Neural crest cell (in vitro differentiated cells): ENCODE measurements at places on chromosomes 2 and 18.

GRCh38 chr18:51151568-51152511 is 45.6 kb downstream of the MEX3C start:
- no peak for DNase-seq

DNA sequence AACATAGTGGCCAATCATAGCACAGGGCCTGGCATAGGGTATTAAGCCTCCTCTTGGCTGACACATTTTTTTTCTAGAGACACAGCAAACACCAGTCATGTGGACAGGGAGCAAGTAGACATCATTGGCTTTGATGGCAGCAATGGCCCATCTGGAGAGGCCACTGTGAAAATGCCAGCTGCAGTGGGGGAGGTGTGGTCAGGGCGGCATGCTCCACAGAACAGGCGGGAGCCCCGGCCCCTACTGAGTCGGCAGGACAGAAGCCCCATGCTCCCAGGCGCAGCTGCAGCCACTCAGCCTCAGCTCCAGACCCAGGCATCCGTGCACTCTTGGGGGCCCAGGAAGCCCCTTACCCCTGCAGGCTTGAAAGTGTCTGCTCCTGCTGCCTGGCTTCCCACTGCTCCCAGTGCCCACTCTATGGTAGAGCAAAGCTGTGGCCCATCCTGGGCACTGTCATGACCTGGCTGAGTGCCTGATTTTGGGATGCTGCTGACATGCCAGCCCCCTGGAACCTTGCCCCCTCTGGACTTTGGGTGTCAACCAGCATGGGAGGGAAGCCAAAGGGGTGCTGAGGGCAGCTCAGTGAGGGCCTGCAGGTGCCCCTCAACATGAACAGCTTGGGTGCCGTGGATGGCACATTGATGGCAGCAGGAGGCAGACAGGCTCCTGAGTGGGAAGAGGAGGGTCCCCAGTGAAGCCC is 23.3 kb upstream of the UBE2F start:
- DNase-seq: no peak

GRCh38 chr2:149061133-149061745 is 22.7 kb downstream of the LYPD6B start:
- no peak for DNase-seq

DNA sequence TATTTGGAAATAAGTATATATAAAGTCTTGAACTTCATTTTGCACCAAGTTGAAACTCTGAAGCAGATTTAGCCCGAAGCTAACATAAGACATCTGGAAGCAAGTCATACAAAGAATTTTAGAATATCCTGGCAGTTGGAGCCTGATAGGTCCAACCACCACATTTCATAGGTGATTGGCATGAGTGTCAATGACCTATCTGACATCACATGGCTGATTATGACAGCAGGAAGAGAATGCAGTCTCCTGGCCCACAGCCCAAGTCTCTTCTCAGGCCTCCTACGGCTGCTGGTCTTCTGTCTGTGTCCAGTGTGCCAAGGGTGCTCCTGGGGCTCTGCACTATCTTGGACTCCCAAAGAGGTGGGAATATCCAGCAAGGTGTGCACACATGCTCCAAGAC is 325.7 kb upstream of the ACVR2A start:
- no peak for DNase-seq

DNA sequence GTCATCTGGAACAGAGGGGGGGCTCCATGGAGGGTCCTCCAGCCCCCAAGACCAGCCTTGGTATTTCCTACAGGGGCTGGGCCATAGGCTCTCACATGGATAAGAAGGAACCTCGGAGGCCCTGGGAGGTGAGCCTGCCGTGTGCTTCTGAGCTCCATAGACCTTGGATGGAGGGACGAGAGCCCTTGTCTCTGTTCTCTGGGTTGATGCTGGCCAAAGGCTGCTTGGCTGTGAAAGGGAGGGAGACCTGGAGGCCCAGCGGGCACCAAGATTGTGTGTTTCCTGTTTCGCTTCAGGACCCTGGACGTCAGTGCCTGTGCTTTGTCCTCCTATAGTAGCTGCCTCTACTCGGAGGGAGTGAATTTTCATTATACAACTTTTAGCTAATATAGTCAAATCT is 20.8 kb downstream of the CABLES1 start:
- DNase-seq: no peak

- DNase-seq: peak; percentile 5
These were observed 1775.1 kb upstream of the PIK3C3 start for GRCh38 chr18:40179729-40180461.

DNA sequence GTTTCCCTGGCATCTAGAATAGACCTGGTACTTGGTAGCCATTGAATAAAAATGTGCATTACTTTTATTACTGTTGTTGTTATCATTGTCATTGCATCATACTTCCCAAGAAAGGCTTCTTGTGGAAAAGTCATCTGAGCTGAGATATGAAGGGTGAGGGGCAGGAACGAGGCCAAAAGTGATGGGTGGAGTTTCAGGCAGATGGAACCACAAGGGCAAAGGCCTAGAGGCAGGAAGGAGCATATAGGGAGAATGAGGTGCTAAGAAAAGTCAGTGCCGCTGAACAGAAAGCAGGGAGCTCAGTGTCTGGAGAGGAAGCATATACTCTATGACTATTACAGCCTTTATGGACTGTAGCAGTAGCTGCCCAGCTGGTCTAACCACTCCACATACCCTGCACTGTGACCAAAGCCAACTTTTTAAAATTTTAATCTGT is 219.3 kb downstream of the SPP2 start:
- no peak for DNase-seq

DNA sequence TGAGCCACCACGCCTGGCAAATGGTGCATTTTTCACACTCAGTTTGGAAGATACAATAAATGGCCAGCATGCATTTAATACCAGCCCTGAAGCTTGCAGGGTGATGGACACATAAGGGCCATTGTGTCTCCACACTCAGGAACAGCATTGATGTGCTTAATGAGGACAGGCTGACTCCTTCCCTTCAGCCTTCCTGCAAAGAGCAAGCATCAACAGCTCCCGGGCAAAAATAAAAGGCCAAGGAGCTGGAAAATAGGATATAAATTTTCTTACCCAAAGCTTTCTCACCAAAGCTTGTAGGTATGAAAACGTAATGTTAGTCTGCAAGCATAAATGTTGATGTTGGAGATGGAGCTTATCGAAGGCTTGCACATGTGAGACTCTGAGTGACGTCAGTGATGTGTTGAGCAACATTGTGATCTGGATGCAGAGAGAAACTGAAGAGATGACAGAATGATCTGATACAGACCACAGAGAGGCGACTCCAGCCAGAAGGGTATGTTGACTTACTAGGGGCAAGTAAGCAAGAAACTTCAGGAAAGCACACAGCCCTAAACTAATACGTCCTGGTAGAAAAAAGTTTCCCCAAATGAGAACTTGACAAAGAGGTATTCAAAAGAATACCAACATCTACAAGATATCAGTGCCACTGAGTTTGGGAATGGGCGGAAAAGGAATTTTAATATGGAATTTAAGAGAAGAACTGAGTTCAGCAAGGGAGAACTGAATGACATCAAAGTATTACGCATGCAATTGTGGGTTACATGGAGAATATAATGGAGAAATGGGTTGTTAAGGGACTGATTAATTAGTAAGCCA is 256.5 kb downstream of the TGIF1 start:
- no peak for DNase-seq

GRCh38 chr2:212831671-212832199 is 293.1 kb upstream of the ERBB4 start:
- DNase-seq: no peak
